Cardiac septum (tissue), 1 donor: ENCODE measurements at places on chromosomes 3 and 15. TPM values are rescaled to one million over a fixed set of nuclear protein-coding genes. Genes with fewer than 3 reads are reported as not detected.

TEX264 gene
- 28.8 TPM for total RNA-seq

ABHD17C gene
- total RNA-seq: 8.5 TPM

ZNF620 gene
- 1.5 TPM for total RNA-seq

CHRFAM7A gene
- 3.8 TPM for total RNA-seq

KLHL40 gene
- 0.57 TPM for total RNA-seq

IQCF2 gene
- not detected for total RNA-seq

SLC51A gene
- 0.51 TPM for total RNA-seq

SEMA5B gene
- 21.1 TPM for total RNA-seq

LRRC2 gene
- total RNA-seq: 70.6 TPM

FGD5 gene
- total RNA-seq: 15.6 TPM

SLC25A36 gene
- total RNA-seq: 66.0 TPM

MYRIP gene
- 0.70 TPM for total RNA-seq

POPDC2 gene
- total RNA-seq: 702 TPM

EMC7 gene
- total RNA-seq: 55.6 TPM

PLA2G4E gene
- total RNA-seq: 0.08 TPM

GP9 gene
- total RNA-seq: 0.27 TPM

SPATA12 gene
- total RNA-seq: not detected

PLIN1 gene
- 3.9 TPM for total RNA-seq

ARHGEF26 gene
- total RNA-seq: 2.9 TPM

SLC38A3 gene
- 6.6 TPM for total RNA-seq

GOLGA8O gene
- total RNA-seq: 2.3 TPM

CHRD gene
- 7.0 TPM for total RNA-seq

TM2D3 gene
- total RNA-seq: 45.0 TPM

STIMATE gene
- 11.2 TPM for total RNA-seq

ADCY5 gene
- 192 TPM for total RNA-seq

KCNH8 gene
- 0.08 TPM for total RNA-seq

SPRED1 gene
- total RNA-seq: 12.7 TPM

ACP3 gene
- 0.78 TPM for total RNA-seq

CHST13 gene
- 0.16 TPM for total RNA-seq

VEPH1 gene
- total RNA-seq: 0.78 TPM

CAMK2N2 gene
- 0.30 TPM for total RNA-seq

POLQ gene
- total RNA-seq: 0.97 TPM

PCSK6 gene
- 10.6 TPM for total RNA-seq

HESX1 gene
- total RNA-seq: 0.57 TPM

AADACL2 gene
- total RNA-seq: not detected

CASR gene
- not detected for total RNA-seq

FOXB1 gene
- total RNA-seq: not detected
